C1 segment of cervical spinal cord (tissue), 14 donors: ENCODE measurements at places on chromosomes 16 and 17.

GRCh38 chr17:76469076-76469990, 1.9 kb downstream of the AANAT start:
- no peak for DNase-seq

- DNase-seq = no peak
Observed at GRCh38 chr17:76007131-76007849, 6.6 kb downstream of the CDK3 start.

DNA sequence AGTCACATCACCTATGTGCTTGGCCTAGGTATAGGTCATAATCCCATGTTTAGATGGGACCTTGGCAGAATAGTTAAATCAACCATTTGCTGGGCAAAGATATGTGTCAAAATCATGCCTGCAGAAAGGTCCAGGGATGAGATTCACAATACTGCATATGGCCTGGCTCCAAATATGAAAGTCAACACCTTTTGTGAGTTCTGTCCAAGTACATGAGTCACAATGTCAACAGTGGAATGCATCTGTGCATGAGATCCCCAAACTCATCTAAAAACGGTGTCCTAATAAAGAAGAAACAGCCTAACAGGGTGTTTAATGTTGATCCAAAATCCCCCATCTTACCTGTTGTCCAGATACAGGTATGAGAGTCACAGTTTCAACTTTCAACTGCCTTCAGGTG, 1847.5 kb downstream of the TP53TG3F start:
- DNase-seq = no peak

DNA sequence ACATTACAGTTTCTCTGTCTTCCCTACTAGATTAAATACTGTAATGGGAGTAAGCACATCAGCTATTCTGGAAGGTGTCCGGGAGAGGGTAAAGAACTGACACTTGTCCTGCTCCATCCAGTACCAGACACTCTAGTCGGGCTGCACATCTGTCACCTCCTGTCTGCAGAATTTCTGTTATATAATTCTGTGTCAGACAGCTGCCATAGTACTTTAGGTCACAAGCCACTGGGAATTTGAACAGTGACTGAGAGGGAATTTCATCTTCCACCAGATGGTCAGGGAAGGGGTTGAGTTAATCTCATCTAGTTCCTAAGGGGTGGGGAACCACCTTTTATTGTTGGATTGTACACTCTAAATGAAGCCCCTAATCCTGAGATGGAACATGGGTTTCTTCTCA, 58.6 kb upstream of the NUDT7 start:
- DNase-seq = no peak

DNA sequence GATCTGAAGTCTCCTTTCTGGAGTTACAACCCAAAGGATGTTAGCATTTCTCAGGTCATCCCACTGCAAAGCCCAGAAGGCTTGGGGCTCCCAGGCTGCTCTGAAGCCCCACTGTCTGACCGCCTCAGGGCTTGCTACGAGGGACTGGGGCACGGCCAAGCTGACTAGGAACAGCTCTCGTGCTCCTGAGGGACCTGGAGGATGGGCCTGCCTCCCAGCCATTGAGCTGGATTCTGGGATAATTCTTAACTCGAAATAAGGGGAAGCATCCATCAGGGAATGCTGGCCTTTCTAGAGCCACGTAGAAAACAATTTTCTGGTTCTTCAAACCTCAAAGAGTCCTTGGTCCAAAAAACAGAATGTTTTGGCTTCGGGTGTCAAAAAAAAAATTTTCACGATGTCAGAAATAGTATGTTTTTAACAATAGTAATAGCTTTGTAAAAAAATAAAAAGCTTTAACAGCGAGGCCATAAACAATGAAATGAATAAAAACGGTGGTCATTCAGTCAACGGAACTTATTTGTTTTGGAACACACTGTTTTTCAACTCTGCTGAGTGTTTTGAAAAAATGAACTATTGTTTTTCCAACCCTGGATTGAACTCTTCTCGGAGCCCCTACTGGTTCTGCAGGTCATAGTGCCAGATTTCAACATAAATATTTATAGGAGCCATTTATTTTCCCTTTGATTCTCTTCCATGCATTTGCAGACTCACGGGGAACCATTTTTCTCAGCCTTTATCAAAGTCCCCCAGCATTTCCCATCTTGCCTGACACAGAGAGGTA, 16.4 kb upstream of the HERPUD1 start:
- no peak for DNase-seq
